SHP77 treated with DMSO at 0.1 percent for 48 hours (cell line): ENCODE measurements at places on chromosomes 12 and 14.

DNA sequence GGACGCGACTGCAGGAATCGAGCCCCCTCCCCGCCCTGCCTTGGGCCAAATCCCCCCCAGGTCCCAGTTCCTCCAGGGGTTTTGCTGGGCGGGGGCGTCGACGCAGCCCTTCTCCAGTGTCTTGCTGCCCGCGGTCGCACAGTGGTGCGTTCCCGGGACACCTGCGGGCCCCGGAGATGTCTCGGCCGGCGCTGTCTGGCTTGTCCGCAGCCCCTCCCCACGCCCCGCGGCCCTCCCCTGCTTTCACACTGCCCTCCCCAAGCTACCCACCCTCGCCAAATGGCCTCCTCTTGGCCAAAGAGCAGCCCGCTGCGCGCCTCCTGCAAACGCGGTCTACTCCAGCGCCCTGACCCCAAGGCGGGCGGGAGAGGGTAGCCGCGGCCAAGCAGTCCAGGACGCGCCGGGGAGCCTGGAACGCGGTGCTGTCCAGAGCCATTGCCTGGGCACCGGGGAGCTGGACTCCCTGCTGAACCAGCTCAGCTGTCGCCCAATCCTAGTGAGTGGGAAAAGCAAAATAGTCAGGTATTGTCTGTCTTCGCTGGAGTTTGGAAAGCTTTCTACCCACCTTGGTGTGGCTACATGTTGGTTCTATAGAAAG lies 122.0 kb downstream of the AACS start:
- DNase-seq = no peak

DNA sequence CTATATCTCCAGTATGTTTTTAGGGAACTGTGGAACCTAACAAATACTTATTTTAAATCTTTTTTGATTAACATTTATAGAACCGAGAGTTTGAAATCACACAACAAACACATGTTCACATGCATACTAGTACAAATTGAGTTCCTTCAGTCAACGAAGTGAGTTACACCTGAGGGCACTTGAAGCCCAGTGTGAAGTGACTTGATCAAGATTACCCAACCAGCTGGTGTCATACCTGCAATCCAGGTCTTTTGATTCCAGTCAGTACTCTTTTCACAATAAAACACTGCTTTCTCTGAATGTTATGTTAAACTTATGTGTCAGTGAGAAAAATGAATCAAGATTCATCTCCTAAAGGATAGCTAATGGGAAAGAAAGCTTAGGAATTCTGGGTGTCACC lies 35.2 kb downstream of the VRK1 start:
- no peak for DNase-seq

DNA sequence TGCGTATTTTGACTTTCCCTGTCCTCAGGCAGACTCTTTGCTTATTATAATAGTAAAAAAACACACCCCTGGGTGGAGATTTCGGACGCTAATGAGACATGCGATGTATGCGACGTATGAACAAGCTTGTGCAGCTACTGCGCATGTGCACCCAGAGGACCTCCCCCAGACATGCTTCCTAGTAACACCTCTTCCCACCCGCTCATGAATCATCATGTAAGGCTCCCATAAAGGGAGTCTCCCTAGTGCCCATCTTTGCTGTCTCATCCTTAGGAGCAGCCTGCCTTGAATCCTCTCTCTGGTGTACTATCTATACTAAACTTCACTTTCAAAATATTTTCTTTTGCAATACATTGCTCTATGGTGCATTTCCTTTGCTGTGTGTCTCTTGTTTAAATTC lies 210.1 kb downstream of the TMEM132D start:
- no peak for DNase-seq

GRCh38 chr12:47349137-47350061 lies 269.6 kb upstream of the AMIGO2 start:
- no peak for DNase-seq

GRCh38 chr12:116076399-116076798 lies 201.1 kb downstream of the MED13L start:
- DNase-seq = no peak

- DNase-seq = no peak
Measured at GRCh38 chr12:124160097-124160756, 134.7 kb upstream of the RFLNA start.

- no peak for DNase-seq
Measured at GRCh38 chr12:33330940-33331339, 108.7 kb downstream of the SYT10 start.

- DNase-seq = no peak
Measured at GRCh38 chr14:101026341-101026740, 122.8 kb upstream of the RTL1 start.

- DNase-seq = no peak
Measured at GRCh38 chr12:6106218-6106617, 18.3 kb downstream of the VWF start.

DNA sequence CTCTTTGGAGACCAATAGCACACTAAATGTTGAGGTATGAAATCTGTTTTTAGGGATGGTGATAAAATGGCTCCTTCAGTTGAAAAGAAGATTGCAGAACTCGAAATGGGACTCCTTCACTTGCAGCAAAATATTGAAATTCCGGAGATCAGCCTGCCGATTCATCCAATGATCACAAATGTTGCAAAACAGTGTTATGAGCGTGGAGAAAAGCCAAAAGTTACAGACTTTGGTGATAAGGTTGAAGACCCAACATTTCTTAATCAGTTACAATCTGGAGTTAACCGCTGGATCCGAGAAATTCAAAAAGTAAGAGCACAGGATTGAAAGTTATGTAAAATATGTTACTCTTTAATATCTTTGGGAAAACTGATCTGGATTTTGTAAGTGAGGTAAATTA lies 15.3 kb downstream of the DYNC1H1 start:
- DNase-seq = no peak

DNA sequence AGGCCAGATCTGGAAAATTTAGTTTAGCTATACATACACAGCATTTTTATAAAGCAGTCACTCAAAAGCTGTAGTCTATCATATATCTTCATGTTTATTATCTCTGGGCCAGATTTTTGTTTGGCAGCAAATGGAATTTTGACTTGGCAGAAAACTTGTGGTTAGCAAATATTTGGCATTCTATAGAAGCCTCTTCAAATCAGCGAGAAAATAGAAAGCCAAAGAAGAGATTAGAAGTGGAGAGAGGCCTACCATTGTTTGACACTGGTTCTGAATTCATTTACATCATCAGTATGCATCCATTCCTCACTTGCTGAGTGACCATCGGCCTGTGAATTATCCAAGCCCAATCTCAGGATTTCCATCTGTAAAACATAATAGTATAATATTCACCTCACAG lies 1077.6 kb downstream of the GALC start:
- no peak for DNase-seq

- no peak for DNase-seq
Measured at GRCh38 chr12:68154779-68155178, 4.8 kb downstream of the IFNG start.

GRCh38 chr12:121189619-121190155 lies 20.2 kb upstream of the P2RX4 start:
- no peak for DNase-seq

GRCh38 chr14:81551471-81551870 lies 17.8 kb upstream of the SEL1L start:
- no peak for DNase-seq

- DNase-seq = no peak
Measured at GRCh38 chr14:72186523-72186922, 254.3 kb downstream of the RGS6 start.

GRCh38 chr12:47343684-47344567 lies 264.2 kb upstream of the AMIGO2 start:
- DNase-seq = no peak

DNA sequence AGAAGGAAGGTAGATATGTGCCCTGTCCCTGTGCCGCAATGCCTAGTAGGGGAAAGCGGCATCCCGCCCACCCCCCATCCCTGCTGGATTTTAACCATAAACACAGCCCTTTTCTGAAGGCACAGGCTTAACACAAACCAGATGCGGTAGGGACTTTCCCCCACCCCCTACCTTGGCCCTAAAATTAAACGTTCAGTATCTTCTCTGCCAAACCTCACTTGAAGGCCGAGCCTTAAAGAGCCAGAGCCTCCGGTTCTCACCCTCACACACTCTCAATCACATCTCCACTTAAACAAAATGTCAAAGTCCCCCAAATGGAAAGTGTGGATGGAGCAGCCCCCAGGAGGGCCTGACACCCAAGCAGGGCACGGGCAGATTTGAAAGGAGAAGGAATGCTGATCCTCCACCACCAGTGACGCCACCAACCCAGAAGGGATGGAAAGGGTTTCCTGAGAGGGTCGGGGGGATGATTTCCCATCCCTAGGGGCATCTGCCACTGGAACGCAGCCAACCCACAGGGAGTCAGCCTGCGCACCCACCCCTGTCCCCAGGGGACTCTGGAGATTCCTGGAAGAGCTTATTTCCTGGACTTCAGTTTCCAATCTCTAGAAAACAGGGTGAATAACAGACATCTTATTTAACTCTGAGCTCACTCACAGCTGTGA lies 26.4 kb downstream of the ACTN1 start:
- no peak for DNase-seq

GRCh38 chr12:124750787-124751471 lies 112.7 kb downstream of the SCARB1 start:
- DNase-seq = no peak

DNA sequence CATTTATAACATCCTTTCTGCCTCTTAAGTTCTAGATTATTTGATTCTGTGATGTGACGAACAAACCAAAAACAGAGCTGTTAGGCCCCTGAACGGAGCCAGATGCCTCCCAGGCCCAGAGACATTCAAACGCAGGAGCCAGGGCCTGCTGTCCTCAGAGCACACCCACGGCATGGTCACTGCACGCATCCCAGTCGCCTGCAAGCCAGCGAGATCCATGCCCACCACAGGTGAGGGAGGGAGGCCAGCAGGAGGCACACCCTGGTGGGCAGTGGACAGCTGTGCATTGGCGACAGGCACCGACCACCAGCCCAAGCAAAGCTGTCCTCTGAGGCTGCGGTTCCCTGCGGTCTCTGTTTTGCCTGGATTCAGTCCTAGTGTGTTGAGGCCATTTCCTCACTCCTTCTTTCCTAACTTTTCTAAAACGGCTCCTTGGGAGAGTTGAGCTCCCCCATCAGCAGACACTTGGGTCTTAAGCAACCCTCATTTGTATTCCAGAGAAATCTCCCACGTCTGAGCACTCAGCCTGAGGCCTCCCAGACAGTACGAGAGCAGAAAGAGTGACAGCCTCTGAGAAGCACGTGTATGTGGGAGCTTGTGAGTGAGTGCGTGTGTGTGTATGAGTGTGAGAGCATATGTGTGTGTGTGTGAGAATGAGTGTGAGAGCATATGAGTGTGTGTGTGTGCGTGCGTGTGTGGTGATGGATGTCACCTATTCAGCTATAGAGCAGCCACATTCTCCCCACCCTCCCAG lies 81.2 kb downstream of the CHGA start:
- DNase-seq = no peak

GRCh38 chr14:71918955-71919354 lies 13.3 kb upstream of the RGS6 start:
- DNase-seq = no peak

GRCh38 chr14:65330416-65330815 lies 82.1 kb upstream of the FUT8 start:
- no peak for DNase-seq

DNA sequence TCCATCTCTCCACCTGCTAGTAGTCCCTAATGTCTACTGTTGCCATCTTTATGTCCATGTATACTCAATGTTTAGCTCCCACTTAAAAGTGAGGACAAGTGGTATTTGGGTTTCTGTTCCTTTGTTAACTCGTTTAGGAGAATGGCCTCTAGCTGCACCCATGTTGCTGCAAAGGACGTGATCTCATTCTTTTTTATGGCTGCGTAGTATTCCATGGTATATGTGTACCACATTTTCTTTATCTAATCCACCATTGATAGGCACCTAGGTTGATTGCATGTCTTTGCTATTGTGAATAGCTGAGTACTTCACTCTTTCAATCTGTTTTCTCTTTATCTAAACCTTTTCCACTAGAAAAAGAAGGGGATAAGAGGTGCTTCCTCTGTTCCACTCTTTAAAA lies 130.0 kb downstream of the TMEM117 start:
- DNase-seq = no peak

DNA sequence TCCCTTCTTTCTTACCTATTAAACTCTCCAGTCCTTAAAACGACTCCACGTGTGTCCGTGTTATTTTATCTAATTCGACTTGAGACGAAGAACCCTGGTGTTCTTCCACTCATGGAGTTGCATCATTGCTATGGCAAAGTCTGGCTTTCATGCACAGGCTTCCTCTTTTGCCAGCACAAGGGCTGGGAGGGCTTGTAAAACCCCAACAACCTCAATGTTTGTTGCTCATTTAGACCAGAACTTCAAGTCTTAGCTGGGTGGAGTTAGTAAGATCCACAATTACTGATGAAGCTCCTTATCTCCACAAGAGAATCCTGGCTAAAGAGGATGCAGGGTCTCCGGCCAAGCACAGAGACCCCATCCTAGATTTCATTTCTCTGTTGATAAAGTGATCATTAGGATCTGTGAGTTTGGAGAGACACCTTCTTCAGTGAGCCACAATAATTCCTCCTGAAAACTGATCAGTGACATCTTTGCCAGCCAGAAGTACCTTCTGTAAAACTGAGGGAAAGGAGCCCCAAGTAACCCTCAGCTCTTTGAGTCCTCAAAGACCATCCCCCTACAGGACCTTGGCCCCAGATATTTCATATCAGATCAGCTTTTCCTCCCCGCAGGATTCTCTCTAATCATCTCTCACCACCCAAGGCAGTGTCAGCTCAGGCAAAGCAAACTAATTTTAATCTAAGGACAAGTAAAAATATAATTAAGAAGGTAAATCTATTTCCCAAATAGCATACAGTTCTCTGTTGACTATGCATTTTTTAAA lies 514.6 kb downstream of the FUT8 start:
- DNase-seq = no peak
